ENCODE measurements at places on chromosomes 16 and 17.
A peak's percentile ranks its signal among the peaks of the same experiment; 100 is the strongest.

GRCh38 chr16:81491541-81492188 is 47.1 kb downstream of the CMIP start:
- DNase-seq = no peak

DNA sequence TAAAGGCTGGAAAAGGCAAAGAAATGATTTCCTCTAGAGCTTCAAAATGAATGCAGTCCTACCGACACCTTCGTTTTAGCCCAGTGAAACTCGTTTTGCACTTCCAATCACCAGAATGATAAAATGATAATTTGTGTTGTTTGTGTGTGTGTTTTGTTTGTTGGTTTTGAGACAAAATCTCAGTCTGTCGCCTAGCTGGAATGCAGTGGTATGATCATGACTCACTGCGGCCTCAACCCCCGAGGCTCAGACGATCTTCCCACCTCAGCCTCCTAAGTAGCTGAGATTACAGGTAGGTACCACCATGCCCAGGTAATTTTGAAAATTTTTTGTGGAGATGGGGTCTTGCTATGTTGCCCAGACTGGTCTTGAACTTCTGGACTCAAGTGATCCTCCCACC is 3.4 kb upstream of the EVPLL start:
- no peak for DNase-seq

- DNase-seq = no peak
These were observed 12.2 kb downstream of the MPP3 start for GRCh38 chr17:43820759-43821158.

GRCh38 chr16:64398793-64399192 is 723.1 kb downstream of the CDH11 start:
- DNase-seq = no peak

GRCh38 chr17:59413014-59413766 is 81.7 kb downstream of the YPEL2 start:
- DNase-seq = no peak

- DNase-seq = no peak
These were observed 3.4 kb downstream of the TBC1D24 start for GRCh38 chr16:2478279-2478678.

DNA sequence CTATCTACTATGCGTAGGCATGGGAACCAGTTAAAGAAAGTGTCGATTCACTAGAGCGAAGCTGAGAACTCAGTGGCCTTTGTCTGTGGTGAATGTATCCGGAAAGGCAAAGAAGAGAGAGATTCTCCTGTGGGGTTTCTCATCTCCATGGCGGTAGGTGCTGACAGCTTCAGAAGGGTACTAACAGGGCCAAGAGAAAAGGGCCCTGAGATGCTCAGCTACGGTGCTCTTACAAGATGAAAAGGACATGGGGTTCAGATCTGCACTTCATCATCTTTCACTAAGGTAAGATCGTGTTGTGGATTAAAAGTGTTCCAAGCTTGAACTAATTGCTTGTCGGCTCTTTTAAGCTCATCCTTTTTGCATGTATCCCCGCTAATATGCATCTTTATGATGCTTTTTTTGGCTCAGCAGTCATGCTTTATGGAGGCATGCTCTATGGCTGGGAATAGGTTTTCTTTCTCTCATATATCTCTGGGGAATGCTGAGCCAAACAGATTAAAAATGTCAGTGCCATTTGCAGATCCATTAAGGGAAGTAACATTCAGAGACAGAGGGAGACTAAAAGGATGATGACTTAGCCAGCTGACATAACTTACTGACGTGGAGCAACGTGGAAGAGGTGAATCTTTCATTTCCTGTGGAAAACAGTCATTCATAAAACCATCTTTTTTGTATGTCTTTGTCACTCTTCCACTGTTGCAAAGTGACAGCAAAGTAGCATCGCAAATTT is 29.9 kb downstream of the KCNJ16 start:
- no peak for DNase-seq

DNA sequence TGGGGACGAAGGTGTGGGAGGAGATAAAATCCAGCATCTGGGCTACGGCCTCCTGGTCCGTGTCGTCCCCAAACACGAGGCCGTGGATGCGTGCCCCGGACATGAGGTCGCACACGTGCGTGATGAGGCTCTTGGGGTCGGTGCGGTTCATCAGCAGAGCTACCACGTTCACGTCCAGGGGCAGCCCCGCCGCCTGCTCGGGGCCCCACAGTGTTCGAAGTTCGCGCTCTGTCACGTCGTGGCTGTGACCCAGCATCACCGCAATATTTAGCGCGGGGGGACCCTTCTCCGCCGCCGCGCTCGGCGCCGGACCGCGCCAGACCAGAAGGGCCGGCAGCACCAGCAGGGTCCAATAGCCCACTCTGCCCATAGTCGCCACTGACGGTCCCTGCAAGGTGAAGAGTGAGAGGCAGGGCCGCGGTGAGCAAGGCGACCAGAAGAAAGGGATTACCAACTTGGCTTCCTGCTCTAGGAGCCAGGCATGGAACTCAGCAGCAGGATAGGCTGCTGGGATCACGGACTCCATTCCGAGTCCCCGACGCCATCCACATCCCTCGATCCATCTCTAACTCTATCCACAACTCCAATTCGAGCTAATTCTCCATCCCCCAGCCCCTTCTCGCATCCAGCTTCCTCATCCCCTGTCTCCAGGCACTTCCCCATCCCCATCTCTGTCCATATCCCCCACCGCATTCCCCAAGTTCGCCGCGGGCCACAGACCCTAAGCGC is 2.0 kb downstream of the GRIN2A start:
- DNase-seq = no peak

GRCh38 chr17:8155996-8156245 is 3.7 kb upstream of the PER1 start:
- DNase-seq = no peak

DNA sequence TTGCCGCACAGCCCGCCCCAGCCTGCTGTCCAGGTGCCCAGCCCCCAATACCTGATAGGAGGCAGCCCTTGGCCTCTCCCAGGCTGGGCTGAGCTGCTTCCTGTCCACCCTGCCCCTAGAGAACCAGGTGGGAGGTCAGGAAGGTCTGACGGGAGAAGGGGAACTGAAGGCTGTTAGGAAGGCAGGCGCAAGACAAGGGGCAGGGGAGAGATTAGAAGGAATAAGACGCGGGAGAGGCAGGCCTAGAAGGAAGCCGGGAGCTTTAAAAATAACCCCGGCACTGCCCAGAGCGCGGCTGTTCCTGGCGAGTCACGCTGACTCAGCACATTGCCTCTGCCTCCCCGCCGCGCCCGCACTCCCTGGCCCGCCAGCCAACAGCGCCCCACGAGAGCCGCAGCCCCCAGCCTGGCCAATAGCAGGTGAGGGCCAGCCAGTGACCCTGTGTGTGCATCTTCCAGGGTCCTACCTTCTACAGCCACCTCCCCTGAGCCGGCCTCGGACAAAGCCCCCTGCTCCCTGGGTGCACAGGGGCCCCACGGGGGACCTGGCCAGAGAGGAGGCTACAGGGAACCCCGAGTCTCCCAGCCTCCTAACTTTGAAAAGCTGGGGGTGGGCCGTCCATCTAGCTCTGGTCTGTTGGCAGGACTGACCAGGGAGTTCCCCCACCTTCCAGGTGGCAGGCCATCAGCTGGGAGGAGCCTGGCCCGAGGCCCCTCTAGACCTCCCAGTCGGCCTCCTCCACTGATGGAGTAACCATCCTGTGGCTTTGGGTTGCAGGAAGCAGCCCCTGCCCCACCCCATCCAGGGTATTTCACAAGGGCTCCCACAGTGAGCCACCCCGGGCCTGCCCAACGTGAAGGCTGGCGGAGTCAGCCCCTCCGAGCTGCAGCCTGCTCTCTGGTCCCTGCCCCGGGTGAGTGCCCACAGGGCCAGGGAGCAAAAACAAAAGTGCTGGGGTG is 4.0 kb downstream of the MAFG start:
- DNase-seq = peak; percentile 88

- no peak for DNase-seq
These were observed 153.2 kb upstream of the CHMP6 start for GRCh38 chr17:80838311-80839025.

GRCh38 chr17:76843703-76844484 is 24.3 kb upstream of the MGAT5B start:
- peak; percentile 59 for DNase-seq

DNA sequence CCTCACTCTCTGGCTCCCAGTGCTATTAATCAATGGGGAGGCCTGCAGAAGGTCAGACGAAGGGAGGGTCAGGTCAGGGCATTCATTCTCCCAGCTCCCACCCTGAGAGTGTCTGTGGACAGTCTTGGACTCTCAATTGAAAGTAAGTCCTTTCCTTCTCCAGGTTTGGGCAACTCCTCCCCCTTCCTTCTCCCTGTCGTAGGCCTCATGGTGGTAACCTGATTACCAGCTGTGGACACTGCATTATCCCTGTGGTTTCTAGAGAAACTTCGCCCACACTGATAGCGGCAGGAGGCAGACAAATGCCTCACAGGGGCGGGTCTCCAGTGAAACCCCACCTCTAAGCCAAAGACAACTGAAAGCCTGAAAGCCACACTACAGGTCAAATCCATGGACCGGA is 57.7 kb upstream of the SLC25A19 start:
- DNase-seq = peak; percentile 59

- DNase-seq = no peak
These were observed 646 bp downstream of the HIC1 start for GRCh38 chr17:2055292-2056205.

DNA sequence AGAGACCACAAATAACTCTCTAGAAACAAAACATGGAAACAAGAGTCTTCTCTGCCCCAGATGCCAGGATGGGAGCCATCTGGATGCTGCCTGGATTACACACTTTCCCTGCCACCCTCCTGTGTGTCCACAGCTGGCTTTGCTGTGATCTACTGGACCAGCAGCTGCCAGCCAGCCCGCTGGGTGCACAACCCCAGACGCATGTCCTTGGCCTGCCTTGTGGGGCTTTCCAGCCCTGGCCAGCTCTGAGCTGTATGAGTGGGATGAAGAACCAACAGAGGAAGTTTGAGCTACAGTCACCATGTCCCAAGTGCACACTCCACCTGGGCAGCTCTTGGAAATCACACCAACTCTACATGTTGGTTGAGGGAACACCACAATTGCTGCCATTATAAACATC is 57.0 kb upstream of the TNRC6C start:
- no peak for DNase-seq

- peak; percentile 13 for DNase-seq
These were observed 2.0 kb upstream of the NAE1 start for GRCh38 chr16:66832661-66833305.

GRCh38 chr17:14330492-14330962 is 29.6 kb downstream of the HS3ST3B1 start:
- no peak for DNase-seq

- DNase-seq = no peak
These were observed 13.9 kb downstream of the NXPH3 start for GRCh38 chr17:49589577-49589927.

GRCh38 chr17:17440010-17440843 is 36.6 kb upstream of the MED9 start:
- peak; percentile 65 for DNase-seq

GRCh38 chr17:61783556-61784304 is 79.6 kb downstream of the BRIP1 start:
- DNase-seq = no peak

DNA sequence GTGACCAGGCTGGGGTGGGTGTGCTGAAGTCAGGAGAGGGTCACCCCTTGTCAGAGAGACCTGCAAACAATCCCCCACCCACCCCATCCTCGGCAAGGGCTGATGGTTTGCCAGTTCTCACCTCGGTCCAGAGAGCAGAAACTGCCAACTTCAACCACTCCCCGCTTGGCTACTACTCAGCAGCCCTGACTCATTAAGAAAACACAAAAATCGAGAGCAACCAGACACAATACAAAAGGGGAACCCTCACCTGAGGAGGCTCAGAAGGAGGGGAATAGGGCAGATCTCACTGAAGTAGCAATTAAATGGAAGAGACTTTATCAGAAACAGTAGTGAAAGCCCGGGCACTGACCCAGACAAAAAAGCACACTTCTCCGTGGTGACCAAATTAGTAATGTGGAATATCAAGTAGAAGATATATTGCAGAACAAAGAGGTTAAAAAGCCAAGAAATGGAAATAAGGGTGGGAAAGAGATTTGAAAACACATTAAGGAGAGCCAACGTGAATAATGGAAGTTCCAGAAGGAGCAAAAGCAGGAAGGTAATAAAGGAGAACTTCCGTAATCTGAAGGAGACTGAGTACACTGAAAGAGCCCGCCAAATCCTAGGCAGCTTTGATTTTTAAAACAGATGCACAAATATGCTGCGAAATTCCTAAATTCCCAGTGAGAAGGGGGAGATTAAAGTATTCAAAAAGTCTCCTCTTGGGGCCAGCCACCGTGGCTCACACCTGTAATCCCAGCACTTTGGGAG is 23.6 kb downstream of the CENPV start:
- DNase-seq = no peak

- no peak for DNase-seq
These were observed 52.0 kb upstream of the SDK2 start for GRCh38 chr17:73696251-73696650.

GRCh38 chr17:3890082-3890877 is 2.6 kb downstream of the CAMKK1 start:
- no peak for DNase-seq

DNA sequence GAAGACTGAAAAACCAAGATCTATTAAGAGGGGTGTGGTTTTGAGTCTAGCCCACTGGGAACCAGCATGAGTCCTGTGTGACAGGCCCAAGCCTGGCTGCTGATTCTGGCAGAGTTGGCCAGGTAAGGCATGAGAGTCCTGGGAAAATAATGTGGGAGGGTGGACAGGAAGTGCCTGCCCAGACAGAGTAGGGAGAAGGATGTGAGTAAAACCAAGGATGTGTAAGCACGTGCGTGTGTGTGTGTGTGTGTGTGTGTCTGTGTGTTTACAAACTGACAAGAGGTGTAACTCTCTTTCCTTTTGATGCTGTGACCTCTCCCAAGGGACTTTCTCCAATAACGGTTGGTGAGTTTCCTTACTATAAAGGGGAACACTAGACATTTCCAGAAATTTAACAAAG is 15.6 kb upstream of the TEX2 start:
- DNase-seq = peak; percentile 28

- DNase-seq = no peak
These were observed at the start of gene KRTAP4-16 for GRCh38 chr17:41101586-41102259. TSS of gene KRTAP4-16 (minus strand) at chr17:41102209. CDS start at chr17:41102209, 0 bp downstream.

- DNase-seq = no peak
These were observed 215.9 kb upstream of the GSE1 start for GRCh38 chr16:85396879-85397871.

DNA sequence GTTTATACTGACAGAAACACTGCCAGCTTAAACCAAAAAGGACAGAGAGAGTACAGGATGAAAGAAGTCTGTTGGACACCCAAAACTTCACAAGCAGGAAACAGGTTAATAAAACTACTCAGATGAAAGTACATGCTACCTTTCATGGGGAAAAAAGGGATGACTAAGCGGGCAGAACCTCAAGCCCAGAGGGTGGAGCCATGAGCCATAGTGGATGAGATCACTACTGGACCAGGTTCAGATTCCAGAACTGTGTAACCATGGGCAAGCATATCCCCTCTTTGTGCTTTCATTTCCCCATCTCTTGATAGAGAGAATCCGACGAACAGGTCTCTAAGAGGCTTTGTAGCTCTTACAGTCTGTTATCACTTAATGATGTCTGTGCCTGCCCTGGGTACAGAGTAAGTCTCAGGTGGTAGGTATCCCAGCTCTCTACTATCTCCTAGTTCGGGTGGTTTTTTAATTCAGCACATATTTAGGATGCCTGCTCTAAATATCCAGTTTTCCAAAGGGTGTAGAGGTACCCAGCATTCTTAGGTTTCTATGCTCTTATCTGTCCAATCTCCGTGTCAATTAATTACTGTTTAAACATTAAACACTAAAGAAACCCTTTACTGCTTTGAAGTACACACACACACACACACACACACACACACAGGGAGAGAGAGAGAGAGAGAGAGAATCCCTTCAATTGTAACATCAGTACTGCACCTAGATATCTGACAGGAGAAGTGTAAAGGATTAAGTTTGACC is 206.7 kb downstream of the ZNF423 start:
- no peak for DNase-seq
